Dermis blood vessel endothelial cell (primary cell): ENCODE measurements at places on chromosomes 7 and 10. TPM values are rescaled to one million over a fixed set of nuclear protein-coding genes. Genes with fewer than 3 reads are reported as not detected.

- DNase-seq = no peak
Observed at GRCh38 chr10:61097026-61097425, 153.0 kb upstream of the RHOBTB1 start.

- DNase-seq = peak; percentile 89
Observed at GRCh38 chr10:103504181-103504783, 10.8 kb downstream of the NEURL1 start.

DNA sequence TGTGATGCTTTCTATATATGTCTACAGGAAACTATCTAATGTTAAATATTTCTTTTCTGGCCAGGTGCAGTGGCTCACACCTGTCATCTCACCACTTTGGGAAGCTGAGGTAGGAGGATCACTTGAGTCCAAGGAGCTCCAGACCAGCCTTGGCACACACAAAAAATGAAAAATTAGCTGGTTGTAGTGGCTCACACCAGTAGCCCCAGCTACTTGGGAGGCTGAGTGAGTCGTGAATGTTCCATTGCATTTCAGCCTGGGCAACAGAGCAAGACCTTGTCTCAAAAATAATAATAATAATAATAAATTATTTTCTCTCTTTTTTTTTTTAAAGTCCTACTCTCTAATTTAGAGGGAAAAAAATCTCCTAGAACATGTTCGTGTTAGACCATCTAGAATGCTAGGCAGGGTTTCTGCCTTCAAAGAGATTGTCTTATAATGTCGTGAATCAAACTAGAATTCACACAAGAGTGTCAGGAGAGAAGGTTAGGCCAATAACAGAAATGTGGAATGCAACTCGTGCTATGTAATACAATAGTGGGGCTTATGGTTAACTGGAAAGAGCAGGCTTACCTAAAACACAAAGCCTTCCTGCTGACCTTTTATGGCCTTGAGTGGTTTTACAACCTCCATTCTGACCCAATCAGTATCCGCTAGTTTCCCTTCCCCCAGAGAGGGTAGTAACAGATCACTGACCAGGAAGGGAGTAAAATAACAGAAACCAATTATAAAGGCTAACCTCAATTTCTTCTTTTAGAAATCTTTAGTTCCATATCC lies 46.3 kb downstream of the MYOF start:
- peak; percentile 85 for DNase-seq

DNA sequence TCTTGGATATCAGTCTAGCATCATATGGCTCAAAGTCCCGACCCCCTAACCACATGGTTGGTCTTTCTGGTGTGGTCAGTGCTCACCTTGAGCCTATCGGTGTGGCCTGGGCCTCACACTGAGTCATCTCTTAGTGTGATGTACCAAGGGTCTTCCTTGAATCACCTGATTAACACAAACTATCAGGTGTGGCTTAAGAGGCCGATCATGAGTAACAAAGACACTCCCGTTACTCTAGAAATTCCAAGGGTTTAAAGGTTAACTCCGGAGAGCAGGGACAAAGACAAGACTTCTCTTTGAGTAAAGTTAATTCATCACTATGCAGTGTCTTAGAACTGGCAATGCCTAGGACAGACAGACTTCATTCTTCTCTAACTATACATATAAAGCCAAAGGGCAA lies 52.3 kb upstream of the ARMC3 start:
- DNase-seq = no peak

DNA sequence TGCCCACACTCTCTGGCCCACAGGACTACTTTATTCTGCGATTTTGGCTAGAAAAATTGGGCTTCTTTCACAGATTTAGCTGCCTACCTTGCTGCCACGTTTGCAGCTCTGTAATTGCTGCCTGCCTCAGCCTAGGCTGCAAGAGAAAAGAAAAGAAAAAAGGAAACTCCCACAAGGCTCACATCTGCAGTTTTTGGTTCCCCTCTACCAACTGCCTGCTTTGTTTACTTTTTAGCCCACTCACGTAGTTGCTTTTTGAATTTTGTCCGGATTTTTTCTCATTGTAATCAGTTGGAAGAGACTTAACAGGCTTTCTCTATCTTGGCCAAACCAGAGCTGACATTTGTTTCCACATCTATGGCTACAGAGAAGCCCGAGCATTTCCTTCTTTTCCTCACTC lies 24.3 kb downstream of the SUN3 start:
- DNase-seq = no peak

Gene SFTPA1
- not detected in 2 replicates for total RNA-seq
